ENCODE measurements at places on chromosomes 7 and 10. TPM values are rescaled to one million over a fixed set of nuclear protein-coding genes. Genes with fewer than 3 reads are reported as not detected.

GRCh38 chr7:66157060-66157459, 42.4 kb downstream of the CRCP start:
- no peak for DNase-seq
- no peaks in the 10 kb centered on the region for H3K27me3 ChIP-seq
- H3K4me3 ChIP-seq = no peak overlapping the region

ADIRF gene
- not detected for total RNA-seq

GRCh38 chr7:154855366-154855765, 147.6 kb downstream of the PAXIP1 start:
- no peak overlapping the region for H3K4me3 ChIP-seq
- DNase-seq = no peak

CDC14C gene
- 0.22 TPM for total RNA-seq
